ENCODE measurements at places on chromosomes 7 and 10.
A peak's percentile ranks its signal among the peaks of the same experiment; 100 is the strongest.

DNA sequence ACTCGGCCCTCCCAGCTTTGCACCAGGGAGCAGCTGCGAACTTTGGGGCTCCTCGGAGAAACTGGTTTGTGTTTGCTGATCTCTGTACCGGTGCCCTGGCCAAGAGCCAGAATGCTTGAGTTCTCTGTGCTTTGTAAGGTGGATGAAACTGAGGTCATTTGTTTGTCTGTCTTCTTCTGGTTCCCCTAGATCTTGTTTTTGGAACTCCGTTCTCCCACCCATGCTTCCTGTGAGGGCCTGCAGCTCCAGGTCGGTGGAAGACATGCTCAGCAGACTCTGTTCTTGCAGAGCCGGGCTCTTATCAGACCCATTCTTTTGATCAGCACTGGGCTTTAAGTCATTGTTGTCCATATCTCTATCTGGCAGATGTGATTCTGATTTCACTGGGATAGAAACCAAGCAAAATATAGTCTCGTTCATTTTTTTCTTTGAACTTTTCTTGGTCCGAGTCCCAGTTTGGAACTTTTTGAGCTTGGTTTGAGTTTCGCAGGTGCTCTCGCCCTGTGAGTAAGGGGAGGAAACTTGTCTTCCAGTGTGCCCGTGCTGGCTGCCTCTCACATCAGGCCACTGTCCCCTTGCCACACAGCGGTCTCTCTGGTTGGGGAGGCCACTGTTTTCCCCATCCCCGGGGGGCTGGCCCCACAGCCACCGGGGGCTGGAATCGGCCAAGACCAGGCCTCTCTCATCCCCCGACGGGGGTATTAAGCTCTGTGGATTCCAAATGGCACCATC lies 31.2 kb downstream of the JCAD start:
- peak; percentile 86 for DNase-seq

DNA sequence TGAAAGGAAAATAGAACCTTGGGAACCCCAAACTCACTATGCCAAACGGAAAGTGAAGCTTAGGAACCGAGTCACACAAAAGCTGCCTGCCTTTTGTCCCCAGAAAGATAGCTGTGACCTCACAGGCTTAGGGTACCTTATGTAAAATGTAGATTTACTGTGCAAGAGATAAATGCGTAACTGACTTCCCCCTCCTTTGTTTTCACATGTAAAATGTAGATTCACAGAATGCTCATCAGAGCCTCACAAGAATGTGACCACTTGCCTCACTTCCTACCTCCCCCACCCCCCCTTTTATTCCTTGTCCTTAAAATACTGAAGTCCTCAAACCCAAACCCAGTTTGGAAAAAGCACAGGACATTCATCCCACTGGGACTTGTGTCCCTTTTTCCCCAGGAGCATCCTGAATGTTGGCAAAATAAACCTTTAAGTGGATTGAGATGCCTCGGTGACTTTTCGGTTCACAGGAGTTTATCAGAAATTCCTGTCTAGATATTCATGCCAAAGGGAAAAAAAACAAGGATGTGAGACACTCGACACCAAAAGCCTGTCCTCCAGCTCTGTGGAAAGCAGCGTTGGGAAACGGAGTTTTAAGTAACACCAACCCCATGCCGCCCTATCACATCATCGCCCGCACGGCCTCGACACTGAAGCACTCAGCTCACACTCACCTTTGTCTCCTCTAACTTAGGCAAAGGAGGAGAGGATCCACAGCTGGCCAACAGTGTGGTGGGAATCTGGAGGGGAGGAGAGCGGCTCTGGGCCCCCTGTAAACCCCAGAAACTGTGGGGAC lies 45.9 kb downstream of the SVIL start:
- no peak for DNase-seq

DNA sequence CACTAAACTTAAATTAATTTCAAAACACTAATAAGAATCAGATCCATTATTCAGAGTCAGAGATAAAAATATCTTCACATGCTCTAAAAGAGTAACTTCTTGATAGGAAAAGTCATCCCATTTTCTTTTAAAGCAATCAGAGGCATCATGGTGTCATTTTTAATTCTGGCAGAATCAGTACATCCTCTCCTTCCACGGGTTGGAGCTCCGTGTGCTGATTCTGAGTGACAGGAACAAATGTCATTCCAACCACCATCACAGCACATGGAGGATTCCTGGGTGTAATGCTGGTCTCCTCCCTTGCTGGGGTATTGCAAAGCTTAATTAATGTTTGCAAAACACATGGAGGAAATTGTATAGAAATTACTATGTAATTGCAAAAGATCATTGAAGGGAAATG lies 114.5 kb upstream of the IMMP2L start:
- DNase-seq: no peak

GRCh38 chr7:38855867-38856266 lies 53.1 kb downstream of the VPS41 start:
- no peak for DNase-seq

- no peak for DNase-seq
Measured at GRCh38 chr7:111730476-111731300, 168.4 kb upstream of the IMMP2L start.

DNA sequence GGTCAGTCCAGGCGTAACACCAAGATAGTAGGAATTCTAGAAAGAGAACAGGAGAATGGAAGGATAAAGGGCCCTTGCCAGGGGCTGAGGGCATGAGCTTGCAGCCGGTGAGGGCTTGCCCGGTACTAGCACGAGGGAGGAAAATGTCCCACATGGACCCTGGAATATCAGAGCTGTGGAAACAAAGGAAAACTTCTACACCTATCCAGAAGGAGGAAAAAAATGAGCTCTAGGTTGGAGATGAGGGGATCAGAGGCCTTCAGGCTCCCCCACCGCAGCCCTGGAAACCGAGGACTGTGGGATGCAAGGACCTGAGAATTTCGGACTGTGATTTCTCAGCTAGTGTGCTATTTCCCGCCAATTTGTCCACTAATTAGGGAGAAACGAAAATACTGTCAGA lies 22.1 kb downstream of the RAMP3 start:
- DNase-seq: peak; percentile 14

DNA sequence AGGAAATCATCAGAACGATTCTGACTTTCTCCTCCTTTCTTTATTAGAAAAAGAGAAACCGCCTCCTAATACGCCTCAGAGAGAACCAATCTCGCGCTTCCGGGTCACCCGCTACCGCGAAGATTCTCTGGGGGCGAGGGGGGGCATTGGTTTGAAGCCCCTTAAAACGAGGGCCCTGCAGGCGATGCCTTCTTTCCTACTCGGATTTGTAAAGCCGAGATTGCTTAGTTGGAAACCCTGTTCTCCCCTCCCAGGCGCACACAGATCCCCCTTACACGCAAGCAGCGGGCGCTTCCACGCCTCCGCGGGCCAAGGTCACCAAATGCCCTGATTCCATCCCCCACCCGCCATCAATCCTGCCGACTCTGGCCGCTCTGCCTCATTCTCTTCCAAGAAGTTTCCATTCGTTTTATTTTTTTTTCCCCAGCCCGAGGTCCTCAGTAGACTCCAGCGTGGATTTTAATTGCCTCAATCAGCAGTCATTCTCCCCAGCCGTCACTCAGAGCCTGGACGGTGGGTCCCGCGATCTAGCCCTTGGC lies 1.1 kb upstream of the GAD2 start:
- DNase-seq: no peak

- no peak for DNase-seq
Measured at GRCh38 chr7:25781704-25782103, 370.3 kb upstream of the NFE2L3 start.

- peak; percentile 22 for DNase-seq
Measured at GRCh38 chr10:119084896-119085295, 4.3 kb upstream of the EIF3A start.

- no peak for DNase-seq
Measured at GRCh38 chr7:2145835-2146580, 86.7 kb downstream of the MAD1L1 start.

DNA sequence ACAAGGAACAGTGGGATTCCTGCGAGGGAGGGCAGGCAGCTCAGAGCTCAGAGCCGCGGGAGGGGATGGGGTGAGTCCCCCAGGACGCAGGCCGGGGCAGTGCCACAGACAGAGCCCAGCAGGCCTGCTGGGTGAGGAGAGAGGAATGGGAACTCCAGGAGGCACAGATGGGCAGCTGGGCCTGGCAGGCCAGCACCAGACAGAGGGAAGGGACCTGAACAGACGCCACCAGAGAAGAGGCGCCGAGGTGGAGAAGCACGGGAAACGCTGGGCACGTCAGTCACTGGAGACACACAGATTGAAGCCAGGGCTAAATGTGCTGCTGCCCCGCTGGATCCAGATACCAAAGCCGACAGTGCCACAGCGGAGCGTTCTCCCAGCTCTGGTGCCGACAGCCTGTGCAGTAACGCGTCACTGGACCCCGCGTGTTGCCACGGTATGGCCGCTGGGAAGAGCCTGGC lies 225.8 kb downstream of the MAD1L1 start:
- DNase-seq: peak; percentile 63

DNA sequence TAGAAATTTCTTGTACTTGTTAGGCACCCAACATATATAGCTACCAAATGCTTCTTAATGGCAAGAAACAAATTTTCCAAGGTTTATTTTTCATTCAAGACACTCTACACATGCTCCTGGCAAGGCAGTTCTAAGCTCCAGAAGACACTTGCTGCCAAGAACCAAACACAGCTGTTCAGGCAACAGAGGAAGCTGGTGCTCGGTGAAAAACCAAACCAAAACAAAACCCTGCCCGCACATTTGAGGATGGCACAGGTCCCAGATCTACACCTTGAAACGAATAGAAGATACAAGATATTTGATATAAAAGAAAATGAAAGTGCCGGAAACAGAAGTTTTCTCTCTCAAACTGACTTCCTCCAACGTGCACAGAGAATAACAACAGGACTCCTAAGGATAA lies 4.9 kb upstream of the DNTT start:
- DNase-seq: no peak

DNA sequence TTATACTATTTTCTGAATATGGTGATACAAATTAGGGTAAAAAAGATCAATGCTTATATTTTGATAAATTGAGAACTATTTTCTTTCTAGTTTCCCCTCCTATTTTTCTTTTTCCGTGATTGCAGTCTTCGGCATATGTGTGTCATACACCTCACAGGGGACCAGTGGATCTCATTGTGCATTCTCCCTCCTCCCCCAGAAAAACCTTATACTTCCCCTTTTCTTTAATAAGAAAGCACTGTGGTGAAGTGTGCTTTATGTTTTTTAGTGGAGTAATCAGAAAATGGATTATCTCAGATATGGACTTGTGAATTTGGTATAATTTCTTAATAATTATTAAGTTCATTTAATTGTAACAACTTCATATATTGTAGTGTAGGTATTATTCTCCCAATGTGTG lies 72.8 kb downstream of the BICC1 start:
- no peak for DNase-seq
